G401 (cell line): ENCODE measurements at places on chromosomes 2 and 18. TPM values are rescaled to one million over a fixed set of nuclear protein-coding genes. Genes with fewer than 3 reads are reported as not detected.

The CYS1 gene
- total RNA-seq, result 11.2 and 14.1 TPM in 2 replicates

The SCN2A gene
- not detected in 2 replicates for total RNA-seq

The LOXL3 gene
- total RNA-seq, result 11.4 and 14.4 TPM in 2 replicates

The AGXT gene
- total RNA-seq, result not detected in 2 replicates

The KCNG3 gene
- 3.4 and 3.9 TPM in 2 replicates for total RNA-seq

The UGT1A1 gene
- not detected in 2 replicates for total RNA-seq

The RGPD4 gene
- total RNA-seq, result 0.03 TPM in 1 of 2 replicates, not detected in the other

The SERPINB12 gene
- not detected in 2 replicates for total RNA-seq

The SLC23A3 gene
- not detected in 2 replicates for total RNA-seq
